ENCODE measurements at places on chromosomes 2 and 18.
A peak's percentile ranks its signal among the peaks of the same experiment; 100 is the strongest.

DNA sequence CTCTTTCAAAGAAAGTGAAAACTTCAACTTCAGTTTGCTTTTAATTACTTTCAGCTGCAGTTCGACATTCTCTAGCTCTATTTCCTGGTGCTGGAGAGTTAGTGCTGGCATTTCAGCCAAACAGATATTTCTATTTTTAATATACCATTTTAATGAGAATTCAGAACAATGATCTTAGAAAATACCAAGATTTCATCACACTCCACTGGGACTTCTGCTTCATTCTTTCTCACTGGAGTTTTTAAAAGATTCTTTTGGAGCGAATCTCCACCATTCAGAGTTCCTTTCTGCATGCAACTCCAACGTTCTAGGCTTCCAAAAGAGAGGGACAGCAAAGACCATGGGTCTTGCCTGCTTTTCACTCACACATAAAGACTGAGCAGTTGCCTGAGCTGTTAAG is 94.2 kb downstream of the CABLES1 start:
- peak; percentile 77 for DNase-seq

- no peak for DNase-seq
Observed at GRCh38 chr2:200222791-200223190, 83.7 kb upstream of the SPATS2L start.

DNA sequence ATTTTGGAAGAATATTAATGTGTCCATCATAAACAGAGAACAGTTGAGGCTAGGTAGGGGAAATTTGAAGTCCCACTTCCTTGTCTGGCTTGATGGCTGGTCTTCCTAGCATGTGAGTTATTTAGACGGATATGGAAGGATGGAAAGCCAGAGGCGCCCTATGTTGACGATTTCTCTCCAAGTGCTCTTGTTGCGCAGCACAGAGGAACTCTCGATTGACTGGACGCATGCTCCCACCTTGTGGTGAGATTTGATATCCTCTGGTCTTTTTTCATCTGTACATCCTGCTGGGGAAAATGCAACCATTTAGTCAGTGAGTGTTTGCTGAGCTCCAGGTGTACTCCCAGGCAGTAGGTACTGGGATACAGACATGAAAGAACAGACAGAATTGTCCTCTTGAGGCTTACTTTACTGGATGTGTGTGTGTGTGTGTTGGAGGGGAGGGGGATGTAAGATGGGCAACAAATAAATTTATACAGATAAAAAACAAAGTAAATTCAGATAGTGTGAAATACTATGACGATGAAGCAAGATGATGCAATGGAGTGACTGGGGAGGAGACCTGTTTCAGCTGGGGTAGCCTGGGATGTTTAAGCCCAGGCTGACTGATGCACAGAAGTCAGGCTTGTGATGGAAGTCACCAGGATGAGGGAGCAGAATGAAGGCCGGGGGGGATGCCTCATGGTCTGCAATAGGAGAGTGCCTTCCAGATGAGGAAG is 137.2 kb downstream of the TRIM43 start:
- peak; percentile 89 for DNase-seq

DNA sequence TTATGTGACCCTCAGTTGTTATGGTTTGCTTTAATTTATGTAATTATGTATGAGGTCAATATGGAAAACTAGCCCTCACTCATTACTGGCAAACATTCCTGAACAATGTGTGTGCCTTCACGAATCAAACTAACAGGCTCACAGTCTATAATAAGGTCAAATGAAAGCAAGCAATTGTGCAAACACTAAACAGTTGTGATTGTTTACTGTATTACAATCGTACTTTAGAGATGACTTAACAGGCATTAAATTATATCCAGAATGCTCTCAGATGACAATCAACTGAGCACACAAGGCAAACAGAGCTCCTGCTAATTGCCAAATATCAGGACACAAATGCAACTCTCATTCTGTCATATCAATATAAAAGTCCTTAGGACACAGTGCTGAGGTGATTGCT is 29.5 kb downstream of the COL5A2 start:
- peak; percentile 61 for DNase-seq

- DNase-seq = no peak
Observed at GRCh38 chr2:177108890-177109289, 103.7 kb upstream of the HNRNPA3 start.

- DNase-seq = peak; percentile 74
Observed at GRCh38 chr2:158953454-158953853, 15.0 kb upstream of the TANC1 start.

GRCh38 chr18:26536032-26536431 is 12.3 kb downstream of the KCTD1 start:
- DNase-seq = peak; percentile 56

GRCh38 chr2:44100351-44100750 is 68.3 kb upstream of the PPM1B start:
- peak; percentile 69 for DNase-seq

- DNase-seq = no peak
Observed at GRCh38 chr2:69604026-69604678, 39.4 kb downstream of the AAK1 start.

DNA sequence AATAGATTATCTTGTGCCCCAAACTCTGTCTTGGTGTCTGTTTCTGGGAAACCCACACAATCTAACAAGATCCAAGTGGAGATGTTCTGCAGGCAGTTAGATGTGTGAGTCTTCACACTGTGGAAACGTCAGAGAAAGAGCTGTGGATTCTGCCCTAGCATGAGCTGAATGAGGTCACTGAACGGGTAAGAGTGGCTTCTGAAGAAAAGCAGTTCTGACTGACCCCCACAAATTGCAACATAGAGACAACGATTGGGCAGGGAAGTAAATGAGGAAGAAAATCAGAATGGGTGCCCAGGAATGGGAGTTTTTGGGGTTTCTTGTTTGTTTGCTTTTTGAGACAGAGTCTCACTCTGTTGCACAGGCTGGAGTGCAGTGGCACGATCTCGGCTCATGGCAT is 12.9 kb upstream of the RPL37A start:
- DNase-seq = no peak

GRCh38 chr2:30192314-30192713 is 39.0 kb upstream of the LBH start:
- peak; percentile 13 for DNase-seq

GRCh38 chr2:125168442-125168841 is 1143.4 kb downstream of the CNTNAP5 start:
- DNase-seq = peak; percentile 1

- peak; percentile 27 for DNase-seq
Observed at GRCh38 chr2:108215794-108216211, 24.0 kb upstream of the SULT1C3 start.

DNA sequence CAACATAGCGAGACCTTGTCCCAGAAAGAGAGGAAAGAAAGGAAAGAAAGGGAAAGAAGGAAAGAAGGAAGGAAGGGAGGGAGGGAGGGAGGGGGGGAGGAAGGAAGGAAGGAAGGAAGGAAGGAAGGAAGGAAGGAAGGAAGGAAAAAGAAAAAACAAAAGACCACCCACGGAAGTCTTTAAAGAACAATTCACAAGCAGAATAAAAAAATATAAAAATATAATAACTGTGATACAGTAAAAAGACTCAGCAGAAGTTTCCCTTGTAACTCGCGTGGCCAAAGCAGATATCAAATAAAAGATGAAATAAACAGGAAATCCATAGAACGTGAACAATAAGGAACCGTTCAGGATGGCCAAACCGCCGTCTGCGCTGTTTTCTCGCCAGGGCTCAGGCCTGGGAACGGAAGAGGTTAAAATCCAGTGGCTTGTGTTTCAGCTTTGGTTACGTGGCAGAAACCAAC is 1.2 kb upstream of the SLC1A4 start:
- DNase-seq = no peak

DNA sequence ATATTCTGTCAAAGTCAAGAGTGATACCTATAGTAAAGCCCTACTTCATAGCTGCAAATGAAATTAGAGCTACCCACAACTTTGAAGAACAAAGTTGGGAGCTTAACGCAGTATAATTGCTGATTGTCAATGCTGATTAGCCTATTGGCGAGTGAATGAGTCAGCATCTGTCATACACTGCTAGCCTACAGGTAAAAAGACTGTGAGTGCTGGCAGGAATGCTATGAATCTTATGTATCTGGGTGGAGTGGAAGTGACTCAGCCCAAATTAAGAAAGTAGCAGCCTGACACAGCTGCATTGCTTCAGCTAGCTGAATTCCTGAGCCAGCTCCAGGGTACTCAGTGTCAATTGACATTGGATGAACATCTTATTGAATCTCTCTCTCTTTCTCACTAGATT is 179.4 kb upstream of the DCC start:
- DNase-seq = peak; percentile 37

DNA sequence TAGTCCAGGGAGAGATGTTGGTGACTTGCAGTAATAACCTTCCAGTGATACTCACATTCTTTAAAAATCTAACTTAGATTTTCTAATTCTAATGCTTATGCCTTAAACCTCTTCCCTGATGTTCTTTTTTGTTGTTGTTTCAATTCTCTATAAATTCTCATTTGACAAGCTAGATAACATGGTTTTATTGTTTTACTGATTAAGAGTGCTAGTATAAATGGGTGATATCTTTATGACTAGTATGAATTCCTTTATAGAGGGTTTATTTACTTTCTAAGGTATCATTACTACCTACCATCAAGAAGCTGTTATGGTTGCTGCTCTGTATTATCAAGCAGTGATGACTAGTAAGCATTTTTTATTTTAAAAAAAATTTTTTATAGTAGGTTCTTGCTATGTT is 35.0 kb downstream of the ACVR2A start:
- no peak for DNase-seq

GRCh38 chr2:178282075-178282815 is 87.9 kb downstream of the OSBPL6 start:
- peak; percentile 55 for DNase-seq

DNA sequence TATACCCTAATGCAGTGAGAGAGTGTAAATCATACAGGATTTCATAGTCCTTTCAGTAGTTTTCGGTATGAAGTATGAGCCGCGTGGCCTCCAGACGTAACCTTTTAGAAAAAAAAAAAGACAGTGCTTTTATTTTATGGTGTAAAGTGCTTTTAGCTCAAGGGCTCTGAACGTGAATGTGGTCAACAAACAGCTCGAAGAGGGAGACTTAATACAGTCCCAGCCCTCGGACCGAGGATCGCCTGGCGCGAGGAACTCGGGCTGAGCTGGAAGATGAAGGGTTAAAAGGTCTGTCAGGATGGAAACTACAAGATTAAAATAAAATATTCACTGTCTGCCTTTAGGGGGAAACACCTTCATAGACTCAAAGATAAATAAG is 4.0 kb upstream of the BCL11A start:
- DNase-seq = no peak

- peak; percentile 25 for DNase-seq
Observed at GRCh38 chr2:39730685-39731302, 48.3 kb downstream of the THUMPD2 start.

DNA sequence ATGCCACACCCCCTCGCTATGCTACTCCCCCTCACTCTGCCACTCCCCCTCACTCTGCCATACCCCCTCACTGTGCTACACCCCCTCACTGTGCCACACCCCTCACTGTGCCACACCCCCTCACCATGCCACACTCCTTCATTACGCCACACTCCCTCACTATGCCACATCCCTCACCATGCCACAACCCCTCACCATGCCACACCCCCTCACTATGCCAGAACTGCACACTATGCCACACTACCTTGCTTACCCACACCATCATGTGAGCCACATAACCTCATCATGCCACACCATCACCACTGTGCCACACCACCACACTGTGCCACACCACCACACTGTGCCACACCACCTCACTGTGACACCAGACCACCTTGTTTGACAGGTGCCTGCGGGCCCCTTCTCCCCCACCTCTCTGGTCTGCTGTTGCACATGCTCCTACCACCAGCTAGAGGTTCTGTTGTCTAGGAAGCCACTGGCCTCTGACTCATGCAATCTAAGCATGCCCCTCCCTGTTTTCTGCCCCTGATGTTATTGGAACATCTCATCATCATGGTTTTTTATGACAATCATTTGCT is 22.0 kb downstream of the MARCHF4 start:
- DNase-seq = peak; percentile 65

DNA sequence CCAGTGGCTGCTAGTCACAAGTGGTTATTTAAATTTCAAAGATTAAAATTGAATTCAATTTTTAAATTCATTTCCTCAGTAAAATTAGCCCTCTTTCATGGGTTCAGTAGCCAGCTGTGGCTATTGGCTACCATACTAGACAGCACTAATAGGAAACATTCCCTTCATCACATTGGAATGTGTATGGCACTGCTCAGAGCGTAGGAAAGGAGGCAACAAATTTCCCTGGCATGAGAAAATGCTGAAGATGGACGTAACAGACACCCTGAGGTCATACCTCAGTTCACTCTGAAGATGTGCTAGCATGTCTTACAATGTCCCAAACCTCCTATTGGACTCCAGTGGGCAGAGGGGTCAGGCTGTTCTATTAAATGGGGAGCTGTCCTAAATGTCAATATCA is 96.4 kb downstream of the C1QL2 start:
- DNase-seq = no peak

- no peak for DNase-seq
Observed at GRCh38 chr18:9685615-9685890, 22.5 kb upstream of the RAB31 start.

- DNase-seq = peak; percentile 80
Observed at GRCh38 chr2:207167099-207167923, 1.6 kb upstream of the KLF7 start.

DNA sequence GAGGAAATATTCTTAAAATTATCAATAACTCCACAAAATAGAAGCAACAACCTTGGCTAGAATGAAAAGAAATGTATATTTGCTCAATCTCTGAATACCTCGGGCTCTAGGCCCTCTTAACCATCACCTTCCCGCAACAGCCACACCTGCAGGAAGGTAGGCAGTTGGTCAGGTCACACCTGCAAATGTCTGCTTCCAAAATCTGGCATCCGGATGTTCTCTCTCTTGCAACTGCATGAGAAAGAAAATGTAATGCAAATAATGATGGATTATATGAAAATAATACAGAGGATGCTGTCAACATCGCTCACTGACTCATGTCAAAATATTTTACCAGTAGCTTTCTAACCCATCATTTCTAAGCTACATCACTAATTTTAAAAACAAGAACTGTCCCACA is 148.3 kb downstream of the SATB2 start:
- DNase-seq = no peak

DNA sequence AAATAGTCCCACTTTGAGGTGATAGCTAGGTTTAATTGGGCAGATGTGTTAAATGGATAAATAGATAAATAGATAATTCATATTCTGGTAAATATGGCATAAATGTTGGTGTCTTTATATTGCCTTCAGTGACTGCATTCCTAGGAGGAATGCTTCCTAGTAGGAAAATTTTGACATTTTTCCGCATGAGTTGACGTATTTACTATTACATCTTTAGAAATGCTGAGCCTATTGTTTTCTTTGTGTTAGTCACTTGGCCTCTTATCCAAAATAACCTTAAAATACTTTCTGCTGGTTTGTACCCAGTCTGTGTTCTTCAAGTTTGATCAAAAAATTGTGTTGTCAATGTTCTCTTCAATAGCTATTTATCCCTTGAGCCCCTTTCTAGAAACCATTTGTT is 495.6 kb upstream of the ZEB2 start:
- no peak for DNase-seq

GRCh38 chr2:226463154-226463553 is 336.5 kb downstream of the IRS1 start:
- DNase-seq = no peak

Data from fibroblast of skin of scalp (primary cell).